BJ (cell line): ENCODE measurements at places on chromosomes 3 and 15.

GRCh38 chr3:131795390-131796090 is 239.3 kb downstream of the CPNE4 start:
- DNase-seq = no peak

GRCh38 chr15:86751116-86751515 is 671.4 kb downstream of the AGBL1 start:
- no peak for DNase-seq

DNA sequence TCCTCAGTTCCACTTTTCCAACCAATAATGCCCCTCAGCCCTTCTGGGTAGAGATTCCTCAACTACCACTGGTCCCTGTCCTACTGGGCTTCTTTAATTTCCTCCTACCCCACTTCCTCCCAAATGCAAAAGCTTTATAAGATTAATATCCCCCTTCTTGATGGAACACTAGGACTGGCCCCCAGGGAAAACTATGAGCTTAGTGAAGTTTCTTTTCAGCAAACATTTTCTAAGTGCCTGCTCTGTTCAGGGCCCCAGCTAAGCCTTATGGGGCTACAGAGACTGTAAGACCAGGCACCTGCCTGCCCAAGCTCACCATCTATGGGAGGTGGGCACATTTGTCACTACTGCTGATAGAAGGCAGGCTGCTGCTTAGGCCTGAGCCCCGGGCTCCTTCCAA is 79.4 kb downstream of the RPLP1 start:
- no peak for DNase-seq

DNA sequence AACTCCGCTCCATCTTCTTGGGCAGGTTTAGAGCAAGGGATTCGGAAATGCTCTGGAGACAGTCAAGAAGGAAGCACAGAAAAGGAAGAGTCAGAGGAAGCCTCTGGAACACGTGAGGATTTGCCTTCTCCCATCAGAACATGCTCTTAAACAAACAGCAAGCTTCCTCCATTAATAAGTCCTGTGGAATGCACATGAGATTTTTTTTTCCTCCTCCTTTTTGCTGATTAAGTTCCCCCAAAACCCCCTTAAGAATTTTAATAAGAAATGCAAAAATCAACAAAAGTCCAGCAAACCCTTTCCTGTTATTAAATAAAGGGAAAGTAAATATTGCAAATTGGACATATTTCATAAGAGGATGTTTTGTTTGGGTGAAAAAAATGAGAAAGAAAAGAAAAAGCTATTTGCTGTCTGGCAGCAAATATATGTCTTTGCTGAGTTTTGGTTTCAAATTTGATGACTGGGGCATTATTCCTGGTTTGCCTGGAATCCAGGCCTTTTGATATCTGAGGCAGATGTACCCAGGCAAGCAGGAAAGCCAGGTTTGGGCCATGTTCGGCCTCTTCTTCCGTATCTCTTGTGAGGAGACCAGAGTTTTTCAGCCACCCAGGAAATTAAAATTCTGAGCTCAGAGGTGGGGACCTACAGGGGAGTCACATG is 7.9 kb upstream of the TSEN2 start:
- peak; percentile 19 for DNase-seq

DNA sequence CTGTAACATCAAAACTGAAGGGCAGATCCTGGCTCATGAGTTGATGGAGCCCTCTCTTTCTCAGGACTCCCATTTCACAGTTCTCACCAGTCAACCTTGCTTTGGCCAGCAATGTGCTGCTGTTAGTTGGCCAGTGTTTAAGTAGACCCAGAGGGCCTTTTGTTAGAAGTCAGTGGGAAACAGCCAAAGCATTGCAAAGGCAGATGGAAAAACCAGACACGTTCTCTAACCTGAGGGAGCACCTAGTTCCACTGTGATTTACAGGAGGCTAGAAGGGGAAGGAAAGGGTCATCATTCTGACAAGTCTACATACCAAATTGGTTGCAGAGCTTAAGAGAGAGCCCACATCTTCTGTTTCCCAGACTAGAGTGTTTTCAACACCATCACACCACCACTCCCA is 196.4 kb downstream of the OPA1 start:
- no peak for DNase-seq

DNA sequence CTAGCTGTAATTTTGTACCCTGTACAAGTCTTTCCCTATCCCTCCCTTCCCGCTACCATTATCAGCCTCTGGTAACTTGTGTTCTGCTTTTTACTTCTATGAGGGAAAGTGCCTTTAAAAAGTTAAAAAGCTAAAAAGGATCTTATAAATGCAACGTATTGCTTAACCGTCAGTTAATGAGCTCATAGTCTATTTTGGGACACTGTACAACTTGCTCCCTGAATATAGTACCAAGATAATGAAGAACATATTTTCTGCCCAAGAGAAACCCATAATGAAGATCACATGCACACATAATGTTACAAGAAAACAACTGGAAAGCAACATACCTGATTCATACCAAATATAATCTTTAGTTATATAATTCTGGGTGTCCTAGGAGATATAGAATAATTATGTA is 22.6 kb downstream of the ZIC1 start:
- peak; percentile 63 for DNase-seq

DNA sequence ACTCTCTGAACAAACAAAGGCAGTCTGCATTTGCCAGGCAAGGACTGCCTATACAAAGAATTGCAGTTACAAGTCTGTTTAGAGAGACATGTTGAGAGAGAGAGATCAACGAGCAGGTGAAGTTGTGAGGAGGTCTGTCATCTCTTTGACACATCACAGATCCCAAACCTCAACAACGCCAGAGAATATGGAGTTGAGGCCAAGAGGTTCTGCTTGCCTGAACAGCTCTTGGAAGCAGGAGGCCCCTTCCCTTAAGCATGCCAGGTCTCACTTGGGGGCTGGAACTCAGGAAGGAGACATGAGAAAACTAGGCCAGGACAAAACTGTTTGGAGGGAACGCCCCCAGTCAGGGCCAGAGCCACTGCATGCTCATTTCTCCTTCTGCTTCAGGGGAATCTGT is 22.3 kb upstream of the MUSTN1 start:
- no peak for DNase-seq

DNA sequence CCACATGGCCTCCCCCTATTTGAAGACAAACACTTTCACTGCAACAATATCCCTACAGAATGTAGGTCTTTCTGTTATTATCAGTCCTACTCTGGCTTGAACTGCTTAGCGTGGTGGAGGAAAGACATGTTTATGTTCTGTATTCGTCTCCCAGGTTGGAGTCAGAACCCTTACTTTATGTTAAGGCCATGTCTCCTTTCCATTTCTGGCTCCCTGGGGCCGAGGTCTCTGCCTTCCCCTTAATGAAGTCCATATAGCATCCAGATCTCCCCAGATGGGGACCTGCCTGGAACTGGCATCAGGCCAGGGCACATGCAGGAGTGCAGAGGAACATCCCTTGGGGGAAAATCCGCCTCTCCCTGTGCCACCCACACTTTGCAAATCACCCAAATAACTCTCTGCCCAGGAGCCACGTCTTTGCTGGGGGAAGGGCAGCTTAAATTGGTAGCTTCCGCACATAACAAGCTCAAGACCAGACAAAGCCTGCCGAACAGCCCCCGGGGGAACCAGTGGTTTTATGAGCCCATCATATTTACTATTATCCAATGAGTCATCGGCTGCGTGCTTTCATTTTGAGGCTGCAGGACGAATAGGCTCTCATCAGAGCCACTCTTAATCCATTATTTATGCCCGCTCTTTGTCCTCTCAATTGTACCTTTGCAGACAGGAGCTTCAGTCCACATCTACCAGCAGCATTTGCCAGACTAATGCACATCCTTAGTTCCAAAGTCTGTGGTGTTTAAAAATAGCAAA is 237.0 kb downstream of the UACA start:
- DNase-seq = peak; percentile 73

GRCh38 chr3:30752970-30753369 is 141.5 kb downstream of the GADL1 start:
- DNase-seq = no peak

DNA sequence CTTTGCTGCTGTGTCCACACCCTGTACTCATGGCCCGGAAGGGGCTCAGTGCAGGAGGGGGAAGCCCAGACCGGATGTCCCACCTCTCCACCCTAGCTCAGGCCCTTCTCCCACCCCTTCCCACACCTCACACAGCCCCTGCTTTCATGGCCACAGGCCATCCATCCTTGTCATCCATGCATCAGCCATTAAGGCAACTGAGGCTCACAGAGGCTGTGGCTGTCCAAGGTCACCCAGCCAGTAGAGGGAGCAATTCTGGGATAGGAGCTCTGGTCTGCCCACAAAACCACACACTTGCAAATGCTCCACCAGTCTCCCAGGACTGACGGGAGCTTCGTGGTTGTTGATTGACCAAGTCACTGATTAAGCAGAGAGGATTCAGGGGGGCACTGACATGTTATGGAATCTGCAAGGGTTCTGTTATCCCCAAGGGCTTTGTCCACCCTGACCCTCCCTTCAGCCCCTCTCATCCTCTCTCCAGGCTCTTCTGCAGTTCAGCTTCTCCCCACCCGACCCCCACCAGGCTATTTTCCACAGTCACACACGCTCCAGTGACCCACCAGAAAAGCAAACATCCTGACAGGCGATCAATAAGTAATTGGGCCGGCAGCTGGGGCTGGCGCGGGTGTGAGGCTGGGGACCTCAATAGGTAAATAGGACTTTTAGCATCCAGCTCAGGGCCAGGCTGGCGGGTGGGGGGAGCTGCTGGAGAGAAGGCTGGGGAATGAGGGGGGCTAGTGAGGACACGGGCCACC is 15.1 kb downstream of the LINGO1 start:
- no peak for DNase-seq

DNA sequence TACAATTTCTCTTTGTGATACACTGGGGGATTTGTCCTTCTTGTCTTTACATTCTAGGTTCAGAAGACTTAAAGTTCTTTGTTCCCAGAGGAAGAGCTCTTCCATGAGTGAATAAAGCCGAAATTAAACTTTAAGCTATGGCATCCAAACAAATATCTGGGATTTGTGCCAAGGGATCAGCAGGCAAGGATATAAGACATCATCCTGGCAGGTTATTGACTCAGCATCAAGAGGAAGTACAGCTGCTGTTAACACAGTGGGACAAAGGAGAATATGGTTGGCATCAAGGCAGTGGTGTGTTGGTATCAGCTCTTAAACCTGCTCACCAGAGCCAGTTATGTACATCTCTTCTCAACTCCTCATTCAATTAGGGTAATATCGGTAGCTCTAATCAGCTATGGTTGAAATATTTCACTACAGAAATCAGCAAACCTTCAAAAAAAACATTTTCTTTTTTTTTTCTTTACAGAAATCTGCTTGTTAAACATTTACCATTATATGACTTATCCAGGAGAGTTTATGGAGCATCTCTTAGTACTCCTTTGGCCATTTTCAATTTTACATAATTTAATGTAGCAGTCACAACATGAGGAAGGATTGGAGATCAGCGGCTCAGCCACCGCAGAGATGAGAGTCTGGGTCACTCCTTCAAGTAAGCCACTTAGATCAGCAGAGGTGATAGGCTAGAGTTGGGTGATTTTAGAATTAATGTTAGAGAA is 1198.6 kb upstream of the EPHA6 start:
- DNase-seq = no peak

GRCh38 chr15:68199340-68199739 is 5.8 kb downstream of the CALML4 start:
- no peak for DNase-seq

DNA sequence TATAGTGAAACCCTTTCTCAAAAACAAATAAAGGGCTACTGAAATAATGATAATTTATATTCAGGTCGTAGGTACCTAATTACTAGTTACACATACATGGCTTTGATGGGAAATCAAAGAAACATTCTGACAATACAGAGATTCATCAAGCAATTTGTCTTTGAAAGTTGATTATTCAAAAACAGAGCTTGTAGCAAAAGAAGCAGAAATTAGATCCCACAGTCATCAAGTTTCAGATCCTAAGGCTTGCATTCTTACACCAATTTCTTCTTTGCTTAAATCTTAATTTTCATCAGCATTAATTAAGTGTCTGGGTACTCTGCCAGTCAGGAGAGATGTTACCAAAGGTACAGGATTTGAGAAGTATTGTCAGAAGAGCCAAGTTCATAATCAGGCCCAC is 1.5 kb upstream of the HEXA start:
- no peak for DNase-seq

DNA sequence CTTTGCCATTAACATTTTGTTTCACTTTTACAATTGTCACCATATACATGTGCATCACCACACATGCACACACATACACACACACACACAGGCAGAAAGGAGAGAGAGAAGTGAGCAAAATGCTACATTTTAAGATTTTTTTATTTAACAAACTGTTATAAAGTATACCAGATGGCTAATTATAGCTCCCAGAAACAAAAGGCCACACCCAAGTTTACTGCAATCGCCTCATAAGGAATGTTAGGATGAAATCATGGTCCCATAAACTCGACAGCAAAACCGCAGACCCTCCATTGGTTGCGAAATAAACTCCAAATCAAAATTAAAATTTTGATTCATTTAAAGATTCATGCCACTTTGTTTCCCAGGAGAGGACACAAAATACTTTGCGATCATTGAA is 16.1 kb upstream of the C15orf61 start:
- DNase-seq = peak; percentile 63

DNA sequence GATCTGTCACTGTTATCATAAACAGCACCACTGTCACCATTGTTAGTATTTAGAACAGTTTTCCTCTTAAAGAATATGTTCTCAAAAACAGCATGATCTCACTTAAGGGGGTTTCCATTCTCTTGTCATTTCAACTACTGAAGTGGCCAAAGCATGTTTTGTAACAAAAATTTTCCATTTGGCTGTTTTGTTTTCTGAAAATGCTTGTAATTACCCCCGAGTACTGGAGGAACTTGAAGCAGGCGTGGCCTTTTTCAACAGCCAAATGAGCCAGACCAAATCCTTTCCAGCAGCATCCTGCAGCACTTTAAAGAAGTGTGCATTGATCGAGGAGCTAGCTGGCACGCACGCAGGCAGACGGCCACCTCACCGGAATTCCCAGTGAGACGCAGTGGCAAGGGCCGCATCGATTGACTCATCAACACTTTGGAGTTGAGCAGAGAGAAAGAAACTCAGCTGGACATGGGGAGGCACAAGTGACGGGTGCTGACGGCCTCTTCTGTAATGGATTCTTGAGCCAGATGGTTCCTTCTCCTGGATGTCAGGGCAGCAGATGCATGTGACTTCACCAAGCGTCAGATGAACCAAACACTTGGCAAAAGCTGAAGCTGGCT is 234.3 kb upstream of the IGF1R start:
- no peak for DNase-seq

DNA sequence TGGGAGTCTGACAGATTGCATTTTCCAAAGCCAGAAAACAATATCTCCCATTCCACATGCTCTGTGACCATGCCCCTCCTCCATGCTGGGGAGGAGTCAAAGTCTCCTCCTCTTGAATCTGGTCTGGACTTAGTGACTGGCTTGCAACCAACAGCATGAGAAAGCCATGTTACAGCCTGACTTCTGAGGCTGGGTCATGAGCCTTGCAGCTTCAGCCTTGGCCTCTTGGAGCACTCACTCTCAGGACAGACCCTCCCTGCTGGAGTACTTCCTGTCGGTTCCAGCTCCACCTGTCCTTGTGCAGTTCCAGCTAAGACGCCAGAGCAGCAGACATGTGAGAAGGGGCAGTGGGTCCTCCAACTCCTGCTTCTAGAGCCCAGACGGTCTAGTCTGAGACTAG is 49.7 kb upstream of the RBSN start:
- no peak for DNase-seq
